Stimulated activated CD4-positive, alpha-beta T cell treated with anti-CD3 and anti-CD28 coated beads, Interleukin-12 subunit alpha, Interleukin-12 subunit beta, amount 100 ng/mL, for 24 hours (primary cell): ENCODE measurements at places on chromosomes 12 and 14.

GRCh38 chr12:49763006-49763591, 21.7 kb downstream of the TMBIM6 start:
- peak; percentile 79 for DNase-seq

DNA sequence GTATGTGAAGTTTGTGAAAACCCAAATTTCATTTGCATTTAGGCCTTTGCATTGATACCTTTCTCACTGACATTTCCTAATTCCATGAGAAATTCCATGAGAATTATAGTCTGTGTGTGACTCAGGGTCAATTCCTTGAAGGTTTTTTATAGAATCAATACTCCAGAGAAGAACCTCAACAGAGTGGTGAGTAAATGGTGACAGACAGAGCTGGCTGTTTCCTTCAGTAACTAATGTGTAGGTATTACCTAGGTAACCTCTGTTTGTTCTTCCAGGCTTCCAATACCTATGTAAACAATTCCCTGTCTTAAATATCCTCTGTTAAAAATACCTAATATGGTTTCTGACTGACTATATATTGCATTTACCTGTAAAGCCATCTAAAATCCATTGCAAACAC, 117.0 kb downstream of the TTC8 start:
- DNase-seq = no peak

DNA sequence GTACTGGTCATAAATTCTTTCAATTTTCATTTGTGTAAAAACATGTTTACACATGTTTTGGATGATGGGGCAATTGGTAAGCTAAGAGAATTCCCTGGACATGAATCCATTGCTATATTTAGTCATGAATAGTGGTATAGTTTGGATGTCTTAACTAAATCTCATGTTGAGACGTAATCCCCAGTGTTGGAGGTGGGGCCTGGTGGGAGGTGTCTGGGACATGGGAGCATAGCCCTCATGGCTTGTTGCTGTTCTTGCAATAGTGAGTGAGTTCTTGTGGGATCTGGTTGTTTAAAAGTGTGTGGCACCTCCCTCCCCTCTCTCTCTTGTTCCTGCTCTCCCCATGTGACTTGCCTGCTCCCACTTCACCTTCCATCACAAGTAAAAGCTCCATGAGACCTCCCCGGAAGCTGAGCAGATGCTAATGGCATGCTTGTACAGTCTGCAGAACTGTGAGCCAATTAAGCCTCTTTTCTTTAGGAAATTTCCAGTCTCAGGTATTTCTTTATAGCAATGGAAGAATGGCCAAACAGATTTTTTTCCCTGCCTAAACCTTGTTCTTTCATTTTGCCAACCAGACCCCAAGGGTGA, 33.6 kb downstream of the CTSG start:
- no peak for DNase-seq

GRCh38 chr14:105205673-105206208, 24.6 kb upstream of the NUDT14 start:
- no peak for DNase-seq

DNA sequence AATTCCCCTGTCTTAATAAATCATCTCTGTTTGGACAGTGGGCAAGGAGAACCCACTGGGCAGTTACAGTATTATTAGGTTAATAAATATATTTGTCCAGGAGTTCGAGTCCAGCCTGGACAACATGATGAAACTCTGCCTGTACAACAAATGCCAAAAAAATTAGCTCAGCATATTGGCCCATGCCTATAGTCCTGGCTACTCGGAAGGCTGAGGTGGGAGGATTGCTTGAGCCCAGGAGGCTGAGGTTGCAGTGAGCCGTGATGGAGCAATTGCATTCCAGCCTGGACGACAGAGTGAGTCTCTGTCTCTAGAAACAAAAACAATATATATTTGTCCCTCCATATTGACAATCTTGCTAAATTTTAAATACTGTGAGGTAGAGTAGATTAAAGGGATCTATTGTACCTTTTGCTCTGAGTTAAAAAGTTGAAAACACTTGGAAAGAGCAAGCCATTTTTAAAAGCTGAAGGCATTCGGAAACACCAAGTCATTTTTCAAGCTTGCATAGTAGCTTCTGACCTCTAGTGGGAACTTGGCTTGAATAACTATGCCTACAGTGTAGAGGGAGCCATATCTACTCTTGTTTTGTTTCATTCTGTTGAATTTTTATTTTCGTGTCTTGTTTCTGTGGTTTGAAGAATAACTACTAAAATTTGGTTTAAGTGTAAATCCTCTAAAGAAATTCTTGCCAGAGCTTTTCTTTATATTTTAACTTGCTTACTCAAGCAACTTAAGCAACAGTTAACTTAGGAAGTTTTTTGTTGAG, 14.6 kb upstream of the EEA1 start:
- no peak for DNase-seq

- DNase-seq = no peak
Observed at GRCh38 chr14:58128416-58128815, 23.6 kb downstream of the ARMH4 start.

GRCh38 chr14:89798212-89798773, 156.2 kb downstream of the EFCAB11 start:
- no peak for DNase-seq

- DNase-seq = no peak
Observed at GRCh38 chr12:16189849-16190248, 87.6 kb downstream of the SLC15A5 start.

DNA sequence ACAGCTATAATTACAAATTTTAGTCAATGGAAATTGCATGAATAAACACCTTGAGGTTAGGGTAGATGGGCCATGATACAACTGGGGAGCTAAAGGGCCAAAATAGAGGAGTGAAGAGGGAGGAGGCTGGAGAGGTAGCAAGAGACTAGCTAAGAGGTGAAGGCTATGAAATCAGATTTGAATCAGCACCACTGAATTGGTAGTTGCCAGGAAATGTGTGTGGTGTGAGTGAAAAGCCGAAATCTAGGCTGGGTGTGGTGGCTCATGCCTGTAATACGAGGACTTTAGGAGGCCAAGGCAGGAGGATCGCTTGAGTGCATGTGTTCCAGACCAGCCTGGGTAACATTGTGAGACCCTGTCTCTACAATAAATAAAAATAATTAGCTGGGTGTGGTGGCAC, 22.7 kb downstream of the YY1 start:
- DNase-seq = no peak

DNA sequence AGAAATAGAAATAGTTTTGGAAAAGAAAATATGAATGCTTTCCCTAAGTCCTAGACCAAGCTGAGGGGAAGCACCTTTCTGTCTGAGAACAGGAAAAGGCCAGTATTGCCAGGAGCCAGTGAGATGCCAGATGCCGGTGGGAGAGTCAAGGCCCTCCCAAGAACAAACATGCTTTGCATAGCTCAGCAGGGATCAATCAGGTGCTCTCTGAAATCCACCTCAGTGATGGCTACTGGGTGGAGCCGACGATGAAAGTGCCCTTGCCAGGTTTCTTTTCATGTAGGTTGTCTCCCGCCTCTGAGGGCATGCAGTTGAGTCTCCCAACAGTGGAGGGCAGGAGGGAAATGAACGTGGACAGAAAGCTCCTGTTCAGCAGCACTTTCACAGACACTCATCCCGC, 28.3 kb downstream of the DEGS2 start:
- no peak for DNase-seq

GRCh38 chr12:98513379-98514322, 1.7 kb upstream of the TMPO start:
- DNase-seq = no peak

GRCh38 chr14:100022772-100023451, 42.3 kb upstream of the EVL start:
- DNase-seq = no peak

- no peak for DNase-seq
Observed at GRCh38 chr14:47427629-47428028, 247.8 kb downstream of the MDGA2 start.

GRCh38 chr12:65156366-65156841, 13.0 kb upstream of the LEMD3 start:
- DNase-seq = no peak

DNA sequence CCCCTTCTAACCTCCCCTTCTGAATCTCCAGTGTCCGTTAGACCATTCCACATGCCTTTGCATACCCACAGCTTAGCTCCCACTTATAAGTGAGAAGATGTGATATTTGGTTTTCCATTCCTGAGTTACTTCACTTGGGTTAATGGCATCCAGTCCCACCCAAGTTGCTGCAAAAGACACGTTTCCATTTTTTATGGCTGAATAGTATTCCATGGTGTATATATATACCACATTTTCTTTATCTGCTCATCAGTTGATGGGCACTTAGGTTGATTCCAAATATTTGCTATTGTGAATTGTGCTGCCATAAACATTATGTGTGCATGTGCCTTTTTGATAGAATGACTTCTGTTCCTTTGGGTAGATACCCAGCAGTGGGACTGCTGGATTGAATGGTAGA, 67.8 kb downstream of the MVK start:
- no peak for DNase-seq
